Neural crest cell (in vitro differentiated cells): ENCODE measurements at places on chromosomes 7 and 10. TPM values are rescaled to one million over a fixed set of nuclear protein-coding genes. Genes with fewer than 3 reads are reported as not detected.
A peak's percentile ranks its signal among the peaks of the same experiment; 100 is the strongest.

PDGFA gene
- total RNA-seq, result 0.82 and 1.0 TPM in 2 replicates

GBF1 gene
- total RNA-seq, result 43.2 and 44.7 TPM in 2 replicates

- no peaks in the 10 kb centered on the region for H3K27me3 ChIP-seq
- no peak overlapping the region for H3K27ac ChIP-seq
- H3K36me3 ChIP-seq, result no peaks in the 10 kb centered on the region
- no peak for DNase-seq
- peaks cover 8% of the 10 kb centered on the region for H3K4me1 ChIP-seq
Measured at GRCh38 chr10:28279878-28280277, 23.0 kb downstream of the MPP7 start.

TMEM176B gene
- 2.2 and 3.1 TPM in 2 replicates for total RNA-seq

GRCh38 chr7:157674715-157675426, 338.1 kb downstream of the DNAJB6 start:
- H3K36me3 ChIP-seq, result peaks cover 3% of the 10 kb centered on the region
- peaks cover 84% of the 10 kb centered on the region for H3K4me1 ChIP-seq
- DNase-seq, result no peak
- H3K27ac ChIP-seq, result no peak overlapping the region
- H3K27me3 ChIP-seq, result no peaks in the 10 kb centered on the region

GRCh38 chr7:115346685-115347084, 424.8 kb downstream of the MDFIC start:
- H3K27ac ChIP-seq, result no peak overlapping the region
- H3K36me3 ChIP-seq, result no peaks in the 10 kb centered on the region
- no peak for DNase-seq

AKR1B15 gene
- total RNA-seq, result not detected in 2 replicates

- peaks cover 4% of the 10 kb centered on the region for H3K4me1 ChIP-seq
- peak overlapping the region; percentile 52 for H3K27ac ChIP-seq
- H3K36me3 ChIP-seq, result no peaks in the 10 kb centered on the region
- no peak for DNase-seq
- H3K27me3 ChIP-seq, result no peaks in the 10 kb centered on the region
Measured at GRCh38 chr7:67760971-67761370, 764.3 kb downstream of the TYW1 start.

MYL7 gene
- not detected in 2 replicates for total RNA-seq

CLRN3 gene
- total RNA-seq, result not detected in 2 replicates

NODAL gene
- total RNA-seq, result not detected in 2 replicates

GRCh38 chr10:132113766-132114365, 48.1 kb downstream of the JAKMIP3 start:
- no peak overlapping the region for H3K4me3 ChIP-seq
- peaks cover 10% of the 10 kb centered on the region for H3K4me1 ChIP-seq
- H3K27ac ChIP-seq, result no peak overlapping the region
- H3K36me3 ChIP-seq, result no peaks in the 10 kb centered on the region
- no peak for DNase-seq

DNA sequence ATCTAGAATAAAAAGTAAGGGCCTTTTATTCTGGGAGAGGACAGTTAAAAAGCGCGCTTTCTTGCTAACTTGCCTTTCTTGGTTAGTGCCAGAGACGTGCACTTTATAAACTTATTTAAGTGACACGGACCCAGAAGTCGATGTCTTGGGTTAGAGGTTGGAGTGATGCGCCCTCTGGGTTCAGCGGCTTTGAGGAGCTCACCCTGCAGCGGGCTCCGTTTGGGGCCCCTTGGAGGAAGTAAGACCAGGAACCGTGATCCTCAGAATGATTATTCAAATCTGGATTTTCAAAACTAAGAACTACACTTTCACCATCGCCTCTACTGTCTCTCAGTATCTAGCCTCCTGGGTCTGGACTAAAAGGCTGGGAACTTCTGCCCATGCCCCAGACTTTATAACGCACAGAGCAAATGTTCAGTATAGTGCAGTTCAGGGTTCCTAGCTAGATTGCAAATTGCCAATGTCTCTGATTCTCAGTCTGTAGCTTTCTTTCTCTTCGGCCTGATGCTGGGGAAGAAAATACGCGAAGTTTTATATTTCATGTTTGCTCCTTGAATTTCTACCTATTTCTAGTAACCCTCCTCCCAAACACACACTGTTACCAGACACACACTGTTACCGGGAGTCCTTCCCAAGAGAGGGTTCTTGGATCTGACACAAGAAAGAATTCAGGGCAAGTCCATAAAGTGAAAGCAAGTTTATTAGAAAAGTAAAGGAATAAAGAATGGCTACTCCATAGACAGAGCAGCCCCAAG, 18.6 kb upstream of the SMO start:
- H3K4me1 ChIP-seq, result peaks cover 17% of the 10 kb centered on the region
- no peak for DNase-seq
- H3K27ac ChIP-seq, result peak overlapping the region; percentile 93
- peaks cover 2% of the 10 kb centered on the region for H3K36me3 ChIP-seq

DNA sequence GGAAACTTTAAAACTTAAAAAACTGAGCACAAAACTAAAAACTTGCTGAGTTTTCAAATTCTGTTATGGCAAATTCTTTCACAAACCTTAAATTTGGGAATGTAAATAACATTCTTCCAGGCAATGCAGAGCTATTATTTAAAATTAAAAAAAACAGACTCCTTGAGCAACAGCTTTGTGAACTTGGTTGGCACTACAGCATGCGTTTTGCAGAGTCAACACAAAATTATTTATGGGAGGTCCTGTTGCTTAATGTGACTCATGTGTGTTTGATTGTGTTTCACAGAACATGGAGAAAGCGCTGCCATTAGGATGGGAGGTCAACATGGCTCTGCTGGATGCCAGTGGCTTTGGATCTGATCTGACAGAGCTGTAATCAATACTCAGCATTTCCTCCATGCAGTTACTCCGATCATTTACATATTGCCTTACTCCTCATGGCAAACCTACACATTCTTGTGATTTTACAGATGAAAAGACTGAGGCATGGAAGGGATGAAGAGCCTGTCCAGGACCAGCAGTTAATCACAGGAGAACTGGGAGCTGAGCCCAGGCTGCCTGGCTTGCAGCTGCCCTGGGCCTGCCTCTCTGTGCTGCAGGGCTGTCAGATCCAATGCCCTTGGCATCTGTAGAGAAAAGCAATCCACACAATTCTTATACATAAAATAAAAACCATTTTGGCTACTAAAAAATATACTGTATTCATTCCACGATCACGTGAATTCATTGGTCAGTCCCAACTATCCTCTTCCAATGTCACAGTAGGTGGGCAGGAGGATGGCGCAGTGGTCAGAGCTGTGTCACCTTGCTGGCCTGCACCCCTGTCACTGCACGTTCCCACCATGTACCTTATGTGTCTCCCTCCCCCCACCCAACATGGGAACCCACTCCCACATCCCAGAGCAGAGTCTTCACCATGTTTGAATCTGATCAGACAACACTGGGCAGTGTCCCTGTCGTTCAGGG, 200.9 kb downstream of the CXCL12 start:
- DNase-seq, result no peak
- no peak overlapping the region for H3K4me3 ChIP-seq
- H3K27me3 ChIP-seq, result no peaks in the 10 kb centered on the region
- H3K36me3 ChIP-seq, result no peaks in the 10 kb centered on the region
- no peak overlapping the region for H3K27ac ChIP-seq

TLX1 gene
- 0.16 and 0.33 TPM in 2 replicates for total RNA-seq

CH25H gene
- total RNA-seq, result not detected in 2 replicates

GRCh38 chr10:86686972-86687371, 18.7 kb downstream of the LDB3 start:
- no peaks in the 10 kb centered on the region for H3K36me3 ChIP-seq
- no peak overlapping the region for H3K27ac ChIP-seq
- H3K4me1 ChIP-seq, result peaks cover 34% of the 10 kb centered on the region
- no peak for DNase-seq

WNT8B gene
- total RNA-seq, result 3.8 and 4.2 TPM in 2 replicates
